ENCODE measurements at places on chromosomes 12 and 14.

DNA sequence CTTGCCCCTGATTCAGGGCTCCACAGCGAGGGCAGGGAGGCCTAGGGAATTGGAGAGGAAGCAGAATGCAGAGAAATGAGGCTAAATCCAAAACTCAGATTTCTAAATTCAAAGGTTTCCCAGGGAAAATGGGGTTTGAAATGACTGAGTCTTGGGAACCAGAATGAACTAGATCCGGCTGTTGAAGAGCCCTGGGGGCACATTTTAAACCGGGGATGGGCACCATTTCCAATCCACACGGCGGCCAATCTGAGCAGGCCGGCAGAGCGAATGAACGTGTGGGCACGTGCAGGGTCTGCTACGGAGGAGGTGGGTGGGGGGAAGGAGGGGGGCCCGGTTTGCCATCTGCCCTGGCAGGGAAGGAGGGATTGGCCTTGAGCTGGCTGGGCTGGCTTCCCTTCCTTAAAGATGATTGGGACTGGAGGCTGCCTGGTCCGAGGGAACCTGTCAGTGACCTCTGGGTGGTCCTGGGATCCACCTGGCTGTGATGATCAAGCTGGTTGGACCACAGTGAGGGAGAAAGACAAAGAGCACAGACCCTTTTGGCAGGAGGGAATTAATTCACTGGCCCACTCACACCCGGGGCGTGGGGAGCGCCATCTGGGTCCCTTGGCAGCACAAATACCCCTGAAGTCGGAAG, 161.0 kb downstream of the RBM19 start:
- DNase-seq: no peak

GRCh38 chr12:116306968-116307367, 29.5 kb upstream of the MED13L start:
- no peak for DNase-seq

DNA sequence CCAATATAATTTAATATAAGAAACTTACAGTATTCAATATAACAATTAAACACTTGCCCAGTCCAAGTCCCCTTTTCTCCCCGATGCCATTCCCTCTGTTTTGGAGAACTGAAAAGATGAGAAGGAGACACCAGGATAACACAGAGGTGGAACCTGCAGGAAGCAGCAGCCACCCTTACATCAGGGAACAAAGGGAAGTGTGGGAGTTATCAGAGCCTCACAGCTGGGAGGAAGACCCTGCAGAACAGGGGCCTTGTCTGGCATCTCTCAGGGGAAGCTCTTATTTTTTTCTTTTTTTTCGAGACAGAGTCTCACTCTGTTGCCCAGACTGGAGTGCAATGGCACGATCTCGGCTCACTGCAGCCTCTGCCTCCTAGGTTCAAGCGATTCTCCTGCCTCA, 52.6 kb downstream of the CALM1 start:
- no peak for DNase-seq

- DNase-seq: no peak
Measured at GRCh38 chr12:65472079-65472478, 193.6 kb downstream of the MSRB3 start.

DNA sequence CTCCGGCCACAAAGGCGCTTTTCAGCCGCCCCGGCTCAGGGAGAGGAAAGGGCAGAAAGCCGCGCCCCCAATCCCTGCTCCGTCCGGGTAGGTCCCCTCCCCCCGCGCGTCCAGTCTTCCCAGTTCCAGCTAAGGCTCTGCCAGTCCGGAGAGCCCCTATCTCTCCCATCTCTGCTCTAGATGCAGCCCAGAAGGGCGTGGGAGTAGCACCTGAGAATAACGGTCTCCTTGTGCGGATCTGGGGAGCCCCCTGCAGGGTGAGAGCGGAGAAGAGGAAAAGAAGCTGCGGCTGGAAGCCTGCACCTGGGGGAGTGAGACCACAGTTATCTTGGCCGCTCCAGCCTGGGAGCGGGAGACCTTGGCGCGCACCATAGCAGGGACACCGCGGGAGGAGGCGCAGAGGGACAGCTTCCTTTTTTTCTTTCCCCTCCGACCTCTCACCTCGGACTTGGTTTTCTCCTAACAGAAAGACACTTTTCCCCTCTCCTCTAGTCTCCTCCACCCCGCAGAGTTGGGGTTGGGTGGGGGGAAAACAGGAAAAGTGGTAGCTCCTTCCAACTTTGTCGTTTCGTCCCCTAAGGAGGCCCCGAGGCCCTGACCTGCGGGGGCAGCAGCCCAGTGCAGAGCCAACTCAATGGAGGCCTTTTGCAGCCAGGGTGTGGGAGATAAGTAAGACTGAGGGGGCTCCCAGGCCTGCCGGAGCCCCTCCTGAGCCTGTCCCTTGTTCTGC, 2.4 kb downstream of the DHH start:
- peak; percentile 55 for DNase-seq
